Foreskin keratinocyte (primary cell): ENCODE measurements at places on chromosomes 16 and 17.

DNA sequence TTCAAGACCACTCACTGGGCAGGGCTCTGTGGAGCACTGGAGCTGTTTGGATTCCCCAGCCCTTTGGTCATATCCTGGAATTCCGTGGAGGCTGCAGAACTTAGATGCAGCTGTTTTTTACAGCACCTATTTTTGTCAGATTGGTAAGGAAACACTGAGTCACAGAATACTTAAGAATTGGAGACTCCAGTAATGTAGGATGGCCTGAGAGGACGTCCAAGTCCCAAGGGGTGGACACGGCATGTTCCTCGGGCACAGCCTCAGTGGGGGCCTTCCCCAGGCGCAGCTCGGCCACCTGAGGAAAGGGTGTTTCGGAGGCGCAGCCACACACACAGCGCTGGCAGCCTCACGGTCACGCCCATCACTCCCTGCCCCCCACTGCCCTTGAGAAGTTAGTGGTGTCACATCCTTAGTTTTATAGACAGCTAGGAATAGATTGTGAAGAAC is 14.8 kb downstream of the PLD6 start:
- DNase-seq, result peak; percentile 59

GRCh38 chr17:9726291-9726690 is 65.1 kb downstream of the DHRS7C start:
- no peak for DNase-seq

- DNase-seq, result no peak
Observed at GRCh38 chr16:80611930-80612327, 71.1 kb downstream of the DYNLRB2 start.

- no peak for DNase-seq
Observed at GRCh38 chr16:17213025-17213424, 257.7 kb downstream of the XYLT1 start.

DNA sequence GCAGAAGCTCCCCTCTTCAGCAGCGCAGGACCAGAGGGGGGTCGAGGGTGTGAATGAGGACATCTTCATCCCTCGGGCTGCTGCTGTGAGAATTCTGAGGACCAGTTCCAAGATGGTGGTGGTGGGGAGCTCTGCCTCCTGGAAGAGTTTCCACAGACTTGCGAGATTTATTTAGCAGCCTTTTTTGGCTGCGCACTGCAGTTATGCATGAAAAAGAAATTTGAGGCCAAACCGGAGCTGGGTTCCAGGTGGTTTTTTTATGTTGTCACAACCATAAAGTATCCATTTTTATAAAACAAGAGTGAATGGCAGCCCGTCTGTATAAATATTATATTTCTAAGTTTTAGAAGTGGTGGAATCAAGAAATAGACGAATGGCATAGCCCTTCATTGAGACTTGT is 76.9 kb upstream of the CLEC18A start:
- DNase-seq, result no peak

DNA sequence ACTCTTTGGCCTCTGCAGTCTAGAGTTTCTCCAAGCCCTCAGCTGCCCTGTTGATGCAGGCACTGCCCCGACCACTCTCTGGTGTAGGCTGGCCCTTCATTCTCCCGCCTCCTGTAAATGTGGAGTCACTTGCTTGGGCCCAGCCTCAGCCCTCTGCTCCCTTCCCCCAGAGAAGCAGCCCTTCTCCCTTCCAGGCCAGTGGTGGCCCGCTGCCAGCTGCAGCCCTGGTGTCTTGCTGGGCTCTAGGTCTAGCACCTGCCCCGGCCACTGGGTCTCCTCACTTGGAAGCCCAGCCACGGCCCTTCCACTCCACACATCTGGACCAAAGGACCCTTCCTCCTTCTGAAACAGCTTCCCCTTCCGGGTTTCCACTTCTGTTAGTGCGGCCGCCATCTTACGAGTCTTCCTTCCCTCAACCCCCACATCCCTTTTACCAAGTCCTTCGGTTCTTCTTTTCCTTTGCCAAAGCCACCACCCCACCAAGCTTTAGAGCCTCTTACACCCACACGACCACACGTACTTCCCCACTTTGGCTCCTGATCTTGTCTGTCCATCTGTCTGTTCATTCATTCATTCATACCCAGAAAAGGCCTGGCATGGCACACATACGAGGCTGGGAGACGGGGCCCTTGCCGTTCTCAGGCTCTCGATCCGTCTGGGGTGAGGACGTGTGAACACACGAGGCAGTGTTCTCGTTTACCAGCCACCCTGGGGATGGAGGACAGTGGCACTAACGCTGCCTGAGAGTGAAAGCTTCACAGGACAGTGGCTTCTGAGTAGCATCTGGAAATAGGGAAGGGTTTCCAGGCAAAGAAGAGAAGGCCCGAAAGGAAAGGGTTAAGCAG is 68.0 kb downstream of the ABR start:
- DNase-seq, result no peak

DNA sequence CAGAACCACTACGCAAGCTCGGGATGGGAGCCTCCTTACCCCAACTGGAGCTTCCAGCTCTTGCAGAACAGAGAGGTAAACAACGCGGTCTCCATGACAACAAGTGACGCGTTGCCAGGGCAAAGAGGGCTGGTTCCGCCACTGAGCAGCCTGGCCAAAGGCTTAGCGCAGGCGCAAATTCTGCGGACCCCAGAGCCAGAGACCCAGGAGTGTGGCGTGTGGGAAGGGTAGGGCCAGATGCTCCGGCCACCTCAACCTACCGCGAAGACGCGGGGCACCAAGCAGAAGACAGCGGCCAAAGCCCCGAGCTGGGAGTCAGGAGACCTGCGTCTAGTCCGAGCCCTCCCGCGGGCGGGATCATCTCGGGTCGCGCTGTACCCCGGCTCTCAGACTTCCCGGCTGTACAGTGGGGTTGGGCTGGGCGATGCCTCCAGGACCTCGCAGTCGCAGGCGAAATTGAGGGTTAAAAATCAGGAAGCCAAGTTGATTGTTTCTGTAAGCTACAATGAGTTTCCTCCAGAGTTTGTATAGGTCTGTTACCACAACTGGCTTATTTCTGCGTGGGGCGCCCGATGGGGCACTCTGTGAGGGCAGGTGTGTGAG is at the start of gene TEKT1:
TEKT1 (minus strand) TSS at position 69 of the 603 bp plus-strand sequence. CDS start 1,353 bp downstream, outside the sequence.
- DNase-seq, result peak; percentile 56

DNA sequence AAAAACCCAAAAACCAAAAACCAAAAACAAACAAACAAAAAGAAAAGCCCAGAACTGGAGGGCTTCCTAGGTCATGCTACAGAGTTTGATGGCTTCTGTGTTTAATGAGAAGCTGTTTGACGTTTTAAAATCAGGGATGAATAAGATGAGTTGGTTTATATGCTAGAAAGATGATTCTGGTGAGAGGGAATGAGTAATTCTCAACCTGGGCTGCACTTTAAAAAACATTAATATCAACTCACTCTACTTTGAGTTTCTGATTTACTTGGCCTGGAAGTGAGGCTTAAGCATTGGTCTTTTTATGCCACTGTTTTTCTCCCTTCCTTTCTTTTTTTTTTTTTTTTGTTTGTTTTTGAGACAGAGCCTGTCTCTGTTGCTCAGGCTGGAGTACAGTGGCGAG is 5.1 kb downstream of the RGS9 start:
- DNase-seq, result no peak

GRCh38 chr17:31457391-31458234 is 66.1 kb downstream of the RAB11FIP4 start:
- DNase-seq, result no peak

- no peak for DNase-seq
Observed at GRCh38 chr17:33120103-33120502, 128.5 kb downstream of the SPACA3 start.

- DNase-seq, result no peak
Observed at GRCh38 chr17:41654678-41655607, 30.6 kb upstream of the KRT17 start.

GRCh38 chr16:10250137-10250828 is 68.1 kb upstream of the GRIN2A start:
- no peak for DNase-seq

- DNase-seq, result no peak
Observed at GRCh38 chr17:30352240-30352814, 18.5 kb upstream of the TMIGD1 start.

DNA sequence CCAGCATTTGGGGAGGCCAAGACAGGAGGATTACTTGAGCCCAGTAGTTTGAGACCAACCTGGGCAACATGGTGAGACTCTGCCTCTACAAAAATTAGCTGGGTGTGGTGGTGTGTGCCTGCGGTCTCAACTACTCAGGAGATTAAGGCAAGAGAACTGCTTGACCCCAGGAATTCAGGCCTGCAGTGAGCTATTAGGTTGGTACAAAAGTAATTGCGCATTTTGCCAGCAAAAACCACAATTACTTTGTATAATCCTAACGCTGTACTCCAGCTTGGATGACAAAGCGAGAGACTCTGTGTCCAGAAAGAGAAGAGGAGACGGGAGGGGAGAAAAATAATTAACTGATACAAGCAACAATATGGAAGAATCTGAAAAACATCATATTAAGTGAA is 32.7 kb downstream of the YWHAE start:
- no peak for DNase-seq

DNA sequence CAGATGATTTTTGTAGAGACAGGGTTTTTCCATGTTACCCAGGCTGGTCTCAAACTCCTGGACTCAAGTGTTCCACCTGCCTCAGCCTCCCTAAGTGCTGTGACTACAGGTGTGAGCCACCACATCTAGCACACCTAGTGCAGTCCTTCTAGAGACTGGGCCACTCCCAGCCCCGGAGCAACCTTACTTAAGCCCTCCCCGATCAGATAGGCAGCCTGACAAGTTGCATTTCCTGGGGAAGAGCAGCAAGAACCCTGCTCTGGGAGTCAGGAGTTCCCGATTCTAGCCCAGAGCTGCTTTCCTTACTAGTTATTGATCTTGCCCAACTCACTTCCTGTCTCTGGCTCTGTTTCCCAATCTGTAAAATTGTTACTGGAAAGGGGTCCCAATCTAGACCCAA is 7.0 kb upstream of the NAGLU start:
- no peak for DNase-seq

DNA sequence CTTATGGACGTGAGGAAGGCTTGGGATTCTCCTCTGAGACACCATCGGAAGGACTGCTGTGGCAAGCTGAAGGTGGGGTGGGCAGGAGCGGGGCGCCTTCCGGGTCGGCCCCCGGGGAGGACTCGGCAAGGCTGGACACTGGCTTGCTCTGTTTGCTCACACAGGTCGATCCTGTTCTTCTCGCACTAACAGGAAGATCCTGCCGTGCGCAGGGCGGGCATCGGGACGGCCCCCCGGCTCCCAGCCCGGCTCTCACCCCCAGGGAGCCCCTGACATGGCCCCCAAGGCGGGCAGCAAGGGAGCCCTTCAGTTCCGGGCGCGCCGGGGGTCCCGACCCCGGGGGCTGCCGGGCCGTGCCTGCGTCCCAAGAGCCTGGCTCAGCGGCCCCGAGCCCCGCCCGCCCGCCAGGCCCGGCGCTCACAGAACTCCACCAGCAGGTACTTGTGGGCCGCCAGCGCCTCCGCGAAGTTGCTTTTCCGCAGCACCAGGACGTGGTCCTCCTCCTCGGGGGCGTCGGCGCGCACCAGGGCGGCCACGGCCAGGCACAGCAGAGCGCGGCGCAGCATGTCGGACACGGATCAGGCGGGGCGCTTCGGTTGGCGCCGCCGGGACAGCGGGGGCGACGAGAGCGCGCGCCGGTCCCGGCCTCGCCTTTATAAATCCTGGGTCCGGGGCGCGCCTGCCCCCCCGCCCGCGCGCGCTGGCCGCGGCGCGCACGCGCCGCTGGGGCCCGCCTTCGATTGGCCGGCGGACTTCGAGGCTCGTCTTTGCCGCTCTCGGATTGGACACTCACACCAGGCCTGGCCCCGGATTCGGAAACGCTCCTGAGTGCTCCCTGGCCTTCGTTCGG is at the start of gene P4HB:
P4HB (minus strand) TSS at position 630 of the 850 bp plus-strand sequence; CDS start at position 566, 64 bp downstream.
- DNase-seq, result no peak

- no peak for DNase-seq
Observed at GRCh38 chr16:85902366-85903155, 3.6 kb downstream of the IRF8 start.

GRCh38 chr16:63467513-63467912 is 1431.3 kb upstream of the CDH8 start:
- no peak for DNase-seq

- DNase-seq, result no peak
Observed at GRCh38 chr17:9419932-9420453, 155.6 kb downstream of the STX8 start.

DNA sequence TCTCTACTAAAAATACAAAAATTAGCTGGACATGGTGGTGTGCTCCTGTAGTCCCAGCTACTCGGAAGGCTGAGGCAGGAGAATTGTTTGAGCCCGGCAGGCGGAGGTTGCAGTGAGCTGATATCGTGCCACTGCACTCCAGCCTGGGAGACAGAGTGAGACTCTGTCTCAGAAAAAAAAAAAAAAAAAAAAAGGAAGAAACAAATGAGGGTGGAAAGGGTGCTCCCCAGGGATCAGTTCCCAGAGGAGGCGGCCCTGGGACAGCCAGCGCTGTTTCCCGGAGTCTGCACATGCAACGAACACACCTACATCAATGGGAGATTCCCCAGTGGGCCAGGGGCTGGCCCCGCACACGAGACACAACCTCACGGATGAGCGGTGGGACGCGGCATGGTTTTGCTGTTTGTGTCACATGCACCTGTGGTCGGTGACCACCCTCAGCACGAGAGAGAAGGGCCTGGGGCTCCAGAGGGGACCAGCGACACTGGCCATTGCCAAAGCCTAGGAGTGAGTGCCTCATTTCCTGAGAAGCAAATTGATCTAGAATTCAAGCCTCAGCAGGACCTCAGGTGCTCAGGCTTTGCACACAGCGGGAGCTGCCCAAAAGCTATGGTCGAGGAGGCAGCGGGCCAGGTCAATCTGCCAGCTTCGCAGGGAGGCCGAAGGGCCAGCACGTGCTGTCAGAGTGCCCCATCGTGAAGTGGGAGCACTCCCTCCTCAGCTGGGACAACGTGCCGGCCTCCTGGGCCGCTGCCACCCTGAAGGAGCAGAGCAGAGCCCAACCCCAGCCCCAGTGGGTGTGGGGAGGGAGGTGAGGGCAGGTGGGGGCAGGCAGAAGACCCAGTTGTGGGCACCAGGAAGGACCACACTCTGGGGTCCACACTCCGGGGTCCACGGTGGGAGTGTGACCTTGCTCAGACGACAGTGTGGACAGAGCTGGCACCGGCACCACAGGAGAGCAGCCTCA is 13.8 kb upstream of the WDR45B start:
- DNase-seq, result no peak

DNA sequence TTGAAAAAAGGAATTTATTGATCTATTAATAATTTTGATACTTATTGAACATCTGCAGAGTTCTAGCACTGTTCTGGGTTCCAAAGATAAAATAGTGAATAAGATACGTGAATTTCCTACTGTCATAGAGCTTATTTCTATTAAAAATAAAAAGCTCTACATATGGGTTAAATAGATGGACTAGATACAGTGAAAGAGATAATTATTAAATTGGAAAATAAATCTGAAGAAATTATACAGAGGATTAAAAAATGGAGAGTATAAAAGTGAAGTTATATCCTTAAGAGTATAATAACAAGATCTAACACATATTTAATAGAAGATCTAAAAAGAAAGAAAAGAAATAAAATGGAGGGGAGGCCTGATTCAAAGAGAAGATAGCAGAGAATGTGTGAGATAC is 10.1 kb upstream of the ABCA5 start:
- DNase-seq, result no peak
